Activated CD4-positive, CD25-positive, alpha-beta regulatory T cell treated with anti-CD3 and anti-CD28 coated beads, Interleukin-2, amount 50 U/mL, for 24 hours (primary cell): ENCODE measurements at places on chromosomes 6 and 20.
A peak's percentile ranks its signal among the peaks of the same experiment; 100 is the strongest.

- ATAC-seq: no peak
Observed at GRCh38 chr20:32512047-32512385, 73.1 kb downstream of the NOL4L start.

DNA sequence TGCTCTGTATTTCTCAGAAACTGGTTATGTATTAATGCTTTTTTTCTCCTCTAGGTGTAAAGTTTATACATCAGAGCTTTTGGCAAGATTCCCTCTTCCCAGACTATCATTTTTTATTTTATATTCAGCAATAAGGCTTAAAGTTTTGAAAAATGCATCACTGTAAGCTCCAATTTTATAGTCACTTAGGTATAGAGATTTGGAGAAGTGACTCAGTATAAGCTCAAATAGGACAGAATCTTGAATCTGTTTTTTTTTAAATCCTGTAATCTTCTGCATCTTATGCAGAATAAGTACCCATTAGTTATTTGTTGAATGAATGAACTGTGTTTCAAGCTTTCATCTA lies 1.0 kb downstream of the NCOA7 start:
- ATAC-seq: no peak

- no peak for ATAC-seq
Observed at GRCh38 chr6:65088575-65088974, 618.5 kb downstream of the EYS start.

DNA sequence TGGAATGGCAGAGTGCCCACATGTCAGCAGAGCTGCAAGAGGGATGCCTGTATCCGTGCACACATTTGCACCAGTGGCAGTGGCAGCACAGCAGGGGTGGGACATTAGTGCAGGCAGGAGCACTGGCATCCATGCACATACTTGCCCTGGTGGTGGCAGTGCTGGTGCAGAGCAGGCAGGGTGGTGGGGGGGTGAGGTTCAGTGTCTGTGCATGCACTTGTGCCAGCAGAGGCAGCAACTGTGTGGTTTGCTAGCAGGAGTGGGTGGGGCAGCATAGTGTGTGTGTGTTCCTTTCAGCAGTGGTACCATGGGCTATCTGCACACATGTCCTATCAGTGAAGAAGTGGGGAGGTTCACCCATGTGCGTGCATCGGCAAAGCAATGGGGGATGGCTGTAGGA lies 151.6 kb downstream of the EPM2A start:
- no peak for ATAC-seq

DNA sequence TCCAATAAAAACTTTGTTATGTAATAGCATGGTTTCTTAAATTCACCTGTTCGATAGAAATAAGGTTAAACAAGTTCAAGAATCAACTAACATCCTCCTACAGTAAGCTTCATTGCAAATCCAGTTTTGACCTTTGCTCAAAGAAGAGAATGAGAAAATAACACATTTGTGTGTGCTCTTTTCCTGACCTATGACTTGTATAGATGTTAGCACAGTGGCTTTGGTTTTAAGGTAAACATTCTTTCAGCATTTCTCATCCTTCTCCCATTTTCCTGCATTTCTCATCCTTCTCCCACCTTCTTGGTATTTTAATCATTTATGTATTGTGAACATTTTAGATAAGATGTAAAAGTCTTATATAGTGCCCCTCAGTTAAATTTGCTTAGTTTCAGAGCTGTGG lies 73.9 kb downstream of the PLCB1 start:
- ATAC-seq: no peak

DNA sequence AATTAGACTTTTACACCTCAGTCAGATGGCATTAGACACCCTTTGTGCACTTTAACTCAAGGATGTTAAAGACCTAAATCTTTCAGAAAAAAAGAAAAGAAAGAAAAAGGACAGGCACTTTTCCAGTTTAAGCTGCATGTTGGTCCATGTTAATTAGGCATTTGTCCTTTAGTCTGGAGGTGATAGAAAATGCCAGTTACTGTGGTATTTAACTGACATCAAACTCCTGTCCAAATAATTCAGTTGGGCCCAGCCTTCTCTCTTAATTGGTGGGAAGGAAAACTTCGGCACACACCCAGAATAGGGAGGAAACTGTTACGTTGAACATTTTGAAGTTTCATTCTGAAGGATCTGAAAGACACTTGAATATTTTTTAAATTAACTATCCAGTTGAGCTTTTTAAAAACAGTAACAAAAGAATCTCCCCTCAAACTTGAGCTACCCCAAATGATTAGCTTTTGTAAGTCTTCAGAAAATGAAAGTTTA lies 30.3 kb downstream of the RREB1 start:
- ATAC-seq: no peak

DNA sequence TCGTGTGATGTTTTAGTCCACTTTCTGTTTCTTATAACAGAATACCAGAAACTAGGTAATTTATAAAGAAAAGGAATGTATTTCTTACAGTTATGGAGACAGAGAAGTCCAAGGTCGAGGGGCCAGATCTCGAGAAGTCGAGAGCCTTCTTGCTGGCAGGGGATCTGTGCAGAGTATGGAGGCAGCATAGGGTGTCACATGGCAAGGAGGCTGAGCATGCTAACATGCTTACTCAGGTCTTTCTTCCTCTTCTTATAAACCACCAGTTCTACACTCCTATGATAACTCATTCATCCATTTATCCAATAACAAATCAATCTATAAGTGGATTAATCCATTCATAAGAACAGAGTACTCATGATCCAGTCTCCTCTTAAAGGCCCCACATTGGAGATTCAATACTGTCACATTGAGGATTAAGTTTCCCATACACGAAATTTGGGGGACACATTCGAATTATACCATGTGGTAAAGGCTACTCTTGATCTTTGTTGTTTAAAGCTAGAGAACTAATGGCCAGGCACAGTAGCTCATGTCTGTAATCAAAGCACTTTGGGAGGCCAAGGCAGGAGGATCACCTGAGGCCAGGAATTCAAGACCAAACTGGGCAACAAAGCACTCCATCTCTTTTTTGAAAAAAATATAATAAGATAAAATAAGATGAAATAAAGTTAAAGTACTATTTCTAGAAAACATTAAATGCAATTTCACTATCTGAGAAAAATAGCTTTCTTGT lies 2.1 kb downstream of the GOPC start:
- no peak for ATAC-seq

- ATAC-seq: no peak
Observed at GRCh38 chr6:140671926-140672325, 1297.5 kb upstream of the CITED2 start.

DNA sequence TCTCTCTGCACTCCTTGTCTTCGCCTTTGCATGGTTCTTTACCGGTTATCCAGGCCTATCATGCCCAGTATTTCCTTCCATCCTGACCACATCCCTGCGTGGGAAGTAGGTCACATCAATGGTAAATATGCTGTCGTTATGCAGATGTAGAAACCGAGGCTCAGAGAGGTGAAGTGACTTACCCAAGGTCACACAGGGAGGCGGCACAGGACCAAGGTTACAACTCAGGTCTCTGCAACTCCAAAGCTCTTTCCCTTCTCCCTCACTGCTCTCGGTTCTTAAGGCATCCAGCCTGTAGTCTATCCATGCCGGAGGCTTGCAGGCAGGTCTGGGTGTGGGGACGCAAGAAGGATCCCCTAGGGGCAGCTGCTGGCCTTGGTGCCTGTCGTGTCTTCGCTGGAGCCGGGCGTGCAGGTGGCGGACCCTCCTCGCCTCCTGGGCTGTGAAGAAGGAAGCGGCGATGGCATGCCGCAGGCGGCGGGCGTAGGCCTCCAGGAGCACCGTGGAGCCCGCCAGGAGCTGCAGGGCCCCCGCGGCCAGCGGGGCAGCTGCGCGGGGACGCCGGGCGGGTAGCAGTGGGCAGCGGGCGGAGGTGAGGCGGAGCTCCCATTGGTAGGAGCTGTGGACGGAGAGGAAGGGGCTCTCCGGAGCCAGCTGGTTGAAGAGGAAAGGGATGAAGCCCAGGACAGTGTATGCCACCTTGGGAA lies 9.1 kb downstream of the OCSTAMP start:
- ATAC-seq: no peak

DNA sequence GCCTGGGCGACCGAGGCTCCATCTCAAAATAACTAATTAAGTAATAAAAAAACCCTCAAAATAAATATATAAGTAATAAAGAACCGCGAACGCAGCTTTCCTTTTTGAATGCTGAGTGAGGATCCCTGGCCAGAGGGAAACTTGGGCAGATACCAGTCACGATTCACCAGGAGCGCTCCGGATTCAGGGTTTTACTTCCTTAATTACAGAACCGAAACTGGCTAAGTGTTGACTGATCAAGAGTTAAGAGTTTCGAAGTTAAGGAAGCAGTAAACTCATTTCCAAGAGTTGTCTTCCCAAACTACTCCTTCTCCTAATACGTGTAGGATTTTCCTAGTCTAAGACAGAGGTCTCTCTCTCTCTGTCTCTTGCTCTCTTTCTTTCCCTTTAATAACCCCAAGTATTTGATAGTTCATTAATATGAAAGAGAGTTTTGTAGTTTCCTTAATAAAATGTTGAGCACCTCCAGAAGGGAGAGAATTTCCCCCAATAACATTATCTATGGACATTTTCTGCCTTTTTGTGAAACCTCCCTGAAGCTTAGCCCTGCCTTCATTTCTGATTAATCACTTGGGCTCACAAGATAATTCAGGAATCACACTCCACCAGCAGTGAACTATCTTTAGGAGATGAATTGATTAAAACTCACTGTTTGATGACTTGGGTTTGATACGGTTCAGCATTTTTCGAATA lies 61.4 kb upstream of the ZNF217 start:
- no peak for ATAC-seq

GRCh38 chr20:49705358-49705757 lies 8.3 kb downstream of the B4GALT5 start:
- peak; percentile 42 for ATAC-seq

GRCh38 chr6:11702089-11702488 lies 76.5 kb downstream of the ADTRP start:
- no peak for ATAC-seq

GRCh38 chr20:59182401-59183044 lies 18.9 kb downstream of the ZNF831 start:
- ATAC-seq: no peak

DNA sequence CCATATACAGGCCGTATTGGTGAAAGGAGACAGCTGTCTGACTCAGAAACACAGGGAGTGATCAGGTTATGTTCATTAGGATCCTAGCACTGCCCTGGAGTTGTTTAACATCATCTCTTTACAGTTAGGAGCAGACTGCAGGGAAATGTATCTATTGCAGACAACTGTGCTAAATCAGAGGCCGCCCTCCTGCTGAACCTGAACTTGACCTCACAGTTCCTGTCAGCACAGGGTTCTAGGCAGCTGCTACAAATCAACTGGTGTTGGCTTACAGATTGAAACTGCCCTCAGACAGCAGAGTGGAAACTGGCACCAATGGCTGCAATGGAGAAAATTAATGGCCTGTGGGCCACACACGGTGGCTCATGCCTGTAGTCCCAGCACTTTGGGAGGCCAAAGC lies 3.7 kb upstream of the RPP40 start:
- ATAC-seq: no peak

DNA sequence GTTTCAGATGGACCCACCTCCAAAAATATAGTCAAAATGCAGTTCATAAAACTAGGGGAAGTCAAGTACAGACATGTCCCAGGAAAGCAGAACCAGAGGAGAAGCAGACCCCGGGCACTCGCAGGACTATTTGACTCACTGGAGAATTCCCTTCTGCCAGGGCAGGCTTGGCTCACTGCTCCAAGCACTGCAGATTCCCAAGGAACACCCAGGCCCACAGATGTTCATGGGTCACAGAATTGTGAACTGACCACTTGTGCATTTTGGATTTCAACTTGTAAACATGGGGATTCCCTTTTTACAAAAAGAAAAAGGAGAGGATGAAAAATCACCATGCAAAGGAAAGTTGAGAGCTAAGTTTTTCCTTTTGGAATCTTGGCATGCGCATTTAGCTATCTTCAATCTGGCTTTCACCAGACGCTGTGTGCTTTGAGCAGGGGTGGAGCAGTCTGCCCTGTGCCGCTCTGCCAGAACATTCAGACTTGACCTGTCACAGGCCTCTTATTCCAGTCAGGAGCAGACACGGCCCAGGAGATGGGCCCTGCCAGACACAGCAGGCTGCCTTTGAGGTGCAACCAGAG lies 237.5 kb upstream of the TAB2 start:
- no peak for ATAC-seq

- no peak for ATAC-seq
Observed at GRCh38 chr6:27056615-27057014, 190.9 kb upstream of the PRSS16 start.

DNA sequence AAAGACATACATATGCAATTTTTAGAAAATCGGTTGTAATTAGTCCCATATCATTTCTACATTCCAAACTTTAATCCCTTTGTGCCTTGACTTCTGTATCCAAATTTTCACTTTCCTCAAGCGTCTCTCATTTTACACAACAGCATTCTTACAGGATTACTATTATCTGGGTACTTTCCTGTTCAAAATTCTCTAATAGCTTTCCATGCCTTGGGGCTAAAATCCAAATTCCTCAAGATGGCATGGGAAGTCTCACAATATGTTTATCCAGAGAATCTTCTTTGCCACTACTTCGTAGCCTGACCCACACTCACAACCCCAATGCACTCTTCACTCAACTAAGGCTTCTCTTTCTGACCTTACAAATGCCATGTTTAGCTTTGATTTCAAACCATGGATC lies 125.0 kb downstream of the TBX18 start:
- no peak for ATAC-seq

DNA sequence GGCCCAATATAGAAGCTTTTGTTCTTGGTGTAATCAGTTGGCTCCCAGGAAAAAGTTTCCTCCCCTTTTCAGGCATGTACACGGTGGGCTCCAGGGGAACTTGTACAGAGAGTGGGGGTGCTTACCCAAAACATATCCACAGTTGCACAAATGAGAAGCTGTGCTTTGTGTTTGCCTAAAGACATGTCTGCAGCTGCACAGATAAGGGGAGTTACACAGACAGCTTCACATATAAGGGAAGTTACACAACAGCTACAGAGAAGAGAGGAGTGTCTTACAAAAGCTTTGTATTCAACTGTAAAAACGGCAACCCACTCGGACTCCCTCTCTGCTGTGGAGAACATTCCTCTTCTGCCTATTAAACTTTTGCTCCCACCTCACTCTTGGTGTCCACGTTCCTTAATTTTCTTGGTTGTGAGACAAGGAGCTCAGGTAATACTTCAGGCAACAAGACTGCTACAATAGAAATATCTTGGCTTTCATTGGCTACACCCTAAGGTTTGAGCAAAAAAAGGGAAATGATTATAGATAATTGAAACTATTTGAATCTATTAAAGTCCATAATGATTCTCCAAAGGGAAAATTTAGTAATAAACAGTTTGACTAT lies 7.4 kb upstream of the PNRC1 start:
- no peak for ATAC-seq

DNA sequence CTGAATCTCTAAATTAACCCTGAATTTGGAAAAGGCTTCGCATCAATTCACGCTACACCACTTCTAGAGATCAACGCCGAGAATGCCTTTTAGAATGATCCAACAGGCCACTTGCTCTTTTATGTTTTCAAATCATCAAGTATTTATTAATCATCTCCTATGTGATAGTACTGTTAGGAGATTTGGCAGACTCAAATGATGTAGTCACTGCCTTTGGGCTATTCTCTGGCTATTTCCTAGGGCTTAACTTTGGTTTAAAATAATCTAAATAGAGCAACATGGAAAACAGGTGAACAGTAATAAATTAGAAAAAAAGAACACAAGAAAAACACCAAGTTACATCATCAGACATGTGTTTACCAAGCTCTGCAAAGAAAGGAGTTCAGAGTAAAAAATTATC lies 140.3 kb downstream of the TENT5A start:
- ATAC-seq: no peak

GRCh38 chr6:116714761-116715160 lies 33.8 kb downstream of the KPNA5 start:
- no peak for ATAC-seq

- no peak for ATAC-seq
Observed at GRCh38 chr6:82555801-82556200, 192.2 kb downstream of the TPBG start.

GRCh38 chr6:38784506-38785235 lies 69.6 kb downstream of the DNAH8 start:
- no peak for ATAC-seq
